Activated CD4-positive, alpha-beta memory T cell treated with anti-CD3 and anti-CD28 coated beads, Interleukin-2, amount 10 ng/mL, durations not matched to agents 7 days and 5 days (primary cell): ENCODE measurements at places on chromosomes 2 and 18.
A peak's percentile ranks its signal among the peaks of the same experiment; 100 is the strongest.

DNA sequence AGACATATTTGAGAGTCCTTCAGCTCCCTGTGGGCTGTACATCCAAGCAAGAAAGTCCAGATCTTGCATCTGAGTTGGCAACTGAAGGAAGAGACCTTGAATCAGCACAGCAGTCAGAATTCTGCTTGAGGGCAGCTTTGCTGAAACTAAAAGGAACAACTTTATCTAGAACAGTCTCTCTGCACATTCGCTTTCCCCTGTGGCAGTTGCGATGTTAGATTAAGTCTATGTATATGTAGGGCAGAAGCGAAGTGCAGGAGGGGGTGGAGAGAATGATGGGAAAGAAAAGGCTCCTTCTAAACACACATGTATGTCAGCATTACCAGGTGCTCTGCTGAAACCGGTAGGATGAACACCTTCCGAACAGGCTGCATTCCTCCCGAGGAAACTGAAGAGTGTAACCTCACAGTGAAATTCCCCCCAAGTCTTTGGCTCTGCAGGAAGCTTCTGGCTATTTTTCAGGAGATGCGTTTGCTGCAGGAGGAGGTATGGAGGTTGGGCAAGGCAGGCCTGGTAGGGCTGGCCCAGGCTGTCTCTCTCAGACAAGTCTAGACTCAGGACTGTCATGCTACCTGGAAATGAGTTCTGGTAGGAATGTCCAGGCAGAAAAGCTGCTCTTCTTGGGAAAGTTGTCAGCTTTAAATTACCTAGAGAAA, 70.0 kb upstream of the ATL2 start:
- DNase-seq: no peak

DNA sequence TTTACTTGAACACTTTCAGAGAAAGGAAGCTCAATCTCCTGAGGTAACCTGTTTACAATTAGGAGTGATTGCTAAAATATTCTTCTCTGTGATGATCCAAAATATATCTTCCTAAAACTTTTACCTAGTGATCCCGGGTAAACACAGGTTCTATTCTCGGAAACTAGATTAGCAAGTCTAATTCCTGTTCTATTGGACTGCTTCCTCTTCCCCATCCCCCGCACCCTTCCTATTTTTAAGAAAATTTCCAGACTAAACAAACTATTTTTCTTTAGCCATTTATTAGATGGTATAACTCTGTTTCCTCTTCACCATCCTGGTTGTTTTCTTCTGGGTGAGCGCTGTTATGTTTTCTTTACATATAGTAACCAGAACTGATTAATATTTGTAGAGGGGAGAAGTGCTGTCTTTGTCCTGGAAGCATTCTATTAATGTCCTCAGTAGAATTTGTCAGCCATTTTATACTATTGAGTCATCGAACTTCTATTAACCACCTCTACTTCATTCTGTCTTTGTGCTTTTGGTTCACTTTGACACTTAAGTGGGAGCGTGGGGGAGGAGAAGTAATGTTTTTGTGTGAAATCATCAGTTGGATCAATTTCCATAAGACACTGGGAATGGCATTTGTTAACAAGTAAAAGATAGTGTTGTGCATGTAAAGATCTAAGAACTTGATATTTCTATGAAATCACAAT, 31.8 kb downstream of the CREB1 start:
- DNase-seq: no peak

GRCh38 chr2:102005989-102006885, 14.5 kb downstream of the IL1R2 start:
- no peak for DNase-seq

DNA sequence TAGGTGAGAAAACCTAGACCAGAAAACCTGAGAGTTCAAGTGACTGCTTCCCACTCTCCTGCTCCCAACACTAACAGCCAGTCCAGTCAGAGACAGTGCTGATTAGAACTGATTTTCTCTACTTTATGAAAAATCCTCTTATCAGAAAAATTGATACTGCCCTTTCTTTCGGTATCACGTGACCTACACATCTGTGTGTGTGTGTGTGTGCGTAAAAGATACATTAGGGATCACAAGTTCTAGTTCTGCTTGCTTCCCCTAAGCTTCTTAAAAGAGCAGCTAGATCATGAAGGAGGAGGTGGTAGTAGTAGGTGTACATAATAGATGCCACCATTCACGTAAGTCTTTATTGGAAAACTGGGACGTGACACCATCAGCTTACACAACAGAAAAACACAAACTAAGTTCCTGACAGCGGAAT, 1.5 kb downstream of the ARL5A start:
- DNase-seq: no peak

DNA sequence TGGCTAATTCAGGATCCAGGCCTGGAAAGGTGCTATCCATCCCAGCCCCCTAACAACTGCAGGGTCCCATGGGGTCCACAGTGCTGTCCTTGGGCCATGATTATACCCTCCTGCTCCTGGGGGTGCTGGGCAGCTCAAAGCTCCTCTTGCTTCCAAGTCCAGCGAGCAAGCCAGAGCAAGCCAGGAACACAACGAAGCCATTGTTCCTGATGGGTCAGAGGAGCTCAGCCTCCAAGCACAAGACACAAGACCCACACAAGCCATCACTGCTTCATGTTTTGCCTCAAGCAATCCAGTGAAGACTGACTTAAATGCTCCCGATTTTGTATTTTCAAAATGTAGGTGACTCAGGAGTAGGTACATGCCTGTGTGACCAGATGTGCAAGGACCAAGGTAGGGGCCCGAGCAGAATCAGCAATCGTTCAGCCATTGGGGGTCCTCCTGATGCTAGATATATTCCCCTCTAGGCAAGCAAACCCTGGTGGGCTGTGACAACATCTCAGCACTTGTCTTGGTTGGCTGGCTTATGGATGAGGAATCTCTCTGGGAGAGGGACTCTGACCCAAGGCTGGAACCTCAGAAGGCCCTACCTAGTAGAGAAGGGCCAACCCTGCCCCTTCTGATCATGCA, 90.8 kb downstream of the EPAS1 start:
- DNase-seq: no peak

GRCh38 chr2:12061286-12062052, 315.0 kb downstream of the LPIN1 start:
- no peak for DNase-seq

GRCh38 chr18:7822435-7823331, 255.6 kb downstream of the PTPRM start:
- no peak for DNase-seq

DNA sequence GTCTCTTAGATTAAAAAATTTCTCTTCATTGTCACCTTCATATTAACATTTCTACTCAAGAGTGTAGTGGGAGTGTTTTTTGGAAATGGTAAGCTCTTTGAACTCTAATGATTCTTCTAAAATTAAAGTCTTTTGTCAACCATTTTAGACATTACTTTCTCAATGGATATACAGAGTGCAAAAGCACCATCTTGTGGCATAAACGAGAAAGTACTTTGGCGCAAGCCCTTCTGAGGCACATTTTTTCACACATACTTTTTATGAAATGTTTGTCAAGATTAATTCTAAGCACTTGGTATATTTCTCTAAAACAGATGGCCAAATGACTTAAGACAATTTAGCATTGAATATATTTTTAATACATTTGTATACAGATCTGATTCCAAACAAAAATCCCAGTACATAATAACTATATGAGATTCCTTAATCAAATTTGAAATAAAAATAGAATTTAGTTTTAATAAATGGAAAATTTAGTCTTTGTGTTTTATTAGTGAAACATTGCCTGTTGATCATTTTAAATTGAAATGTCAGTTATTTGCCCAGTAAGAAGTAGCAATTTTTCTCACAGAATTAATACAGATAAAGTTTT, 63.3 kb upstream of the GALNT5 start:
- peak; percentile 21 for DNase-seq

- DNase-seq: no peak
Measured at GRCh38 chr2:11515490-11515981, 18.3 kb upstream of the GREB1 start.

- no peak for DNase-seq
Measured at GRCh38 chr2:88095022-88095421, 27.4 kb downstream of the SMYD1 start.

- DNase-seq: no peak
Measured at GRCh38 chr18:49917742-49918141, 104.4 kb upstream of the ACAA2 start.

- DNase-seq: no peak
Measured at GRCh38 chr2:100234141-100234540, 88.2 kb downstream of the LONRF2 start.

DNA sequence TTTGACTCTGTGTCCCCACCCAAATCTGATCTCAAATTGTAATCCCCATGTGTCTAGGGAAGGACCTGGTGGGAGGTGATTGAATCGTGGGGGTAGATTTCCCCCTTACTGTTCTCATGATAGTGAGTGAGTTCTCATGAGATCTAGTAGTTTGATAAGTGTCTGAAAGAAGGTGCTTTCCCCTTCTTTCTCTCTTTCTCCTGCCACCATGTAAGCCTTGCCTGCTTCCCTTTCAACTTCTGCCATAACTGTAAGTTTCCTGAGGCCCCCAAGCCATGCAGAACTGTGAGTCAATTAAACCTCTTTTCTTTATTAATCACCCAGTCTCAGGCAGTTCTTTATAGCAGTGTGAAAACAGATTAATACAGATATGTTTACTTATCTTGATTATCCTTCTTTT, 266.5 kb upstream of the GYPC start:
- no peak for DNase-seq

DNA sequence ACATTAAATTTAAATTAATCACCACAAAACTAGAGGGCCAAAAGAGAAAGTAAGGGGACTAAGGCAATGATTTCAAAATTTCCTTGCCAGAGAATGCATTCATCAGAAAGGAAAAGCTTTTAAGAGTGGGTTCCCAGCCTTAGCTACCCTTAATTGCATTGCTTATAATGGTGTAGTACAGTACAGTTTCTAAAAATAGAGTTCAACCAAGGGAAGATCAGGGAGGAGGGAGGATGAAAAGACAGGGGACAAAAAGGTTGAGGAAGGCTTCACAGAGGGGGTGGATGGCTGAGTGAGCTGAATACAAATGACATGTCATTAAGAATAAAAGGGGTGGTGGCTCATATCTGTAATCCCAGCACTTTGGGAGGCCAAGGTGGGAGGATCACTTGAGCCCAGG, 119.9 kb downstream of the RBMS1 start:
- no peak for DNase-seq

- DNase-seq: no peak
Measured at GRCh38 chr2:99430614-99431291, 59.1 kb downstream of the REV1 start.

- no peak for DNase-seq
Measured at GRCh38 chr18:67425672-67426071, 90.8 kb downstream of the DSEL start.

- DNase-seq: no peak
Measured at GRCh38 chr18:596288-596881, 403 bp upstream of the CLUL1 start.

GRCh38 chr18:23276451-23276850, 141.2 kb downstream of the CABLES1 start:
- DNase-seq: no peak

DNA sequence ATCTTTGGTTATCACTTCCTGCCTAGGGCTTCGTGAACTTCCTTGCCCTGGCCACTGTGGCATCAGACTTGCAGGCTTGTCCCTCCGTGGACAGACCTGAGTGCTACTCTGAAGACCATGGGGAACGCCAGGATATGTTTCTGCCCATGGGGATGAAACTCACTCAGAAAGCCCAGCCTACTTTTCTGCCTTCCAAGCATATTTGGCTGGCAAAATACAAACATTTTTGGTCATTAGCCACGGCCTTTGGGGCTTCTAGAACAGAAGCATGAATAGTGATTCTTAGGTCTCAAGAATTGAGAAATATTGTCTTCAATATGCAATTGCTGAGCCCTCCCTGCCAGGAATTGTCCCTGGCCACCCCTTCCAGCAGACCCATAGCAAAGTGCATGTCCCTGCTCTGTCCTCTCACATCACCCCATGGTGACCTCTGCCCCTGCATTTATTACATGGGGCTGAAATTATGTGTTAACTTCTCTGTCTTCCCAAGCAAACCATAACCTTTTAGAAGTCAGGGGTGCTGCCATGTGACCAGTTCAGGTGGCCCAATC, 152.4 kb downstream of the OSR1 start:
- DNase-seq: no peak

GRCh38 chr2:233331536-233331935, 22.8 kb upstream of the DGKD start:
- peak; percentile 89 for DNase-seq

GRCh38 chr2:48851161-48851560, 95.6 kb upstream of the LHCGR start:
- DNase-seq: no peak
